ENCODE measurements at places on chromosomes 6 and 20.
A peak's percentile ranks its signal among the peaks of the same experiment; 100 is the strongest.

GRCh38 chr6:164124473-164124872 lies 710.0 kb downstream of the QKI start:
- no peak for DNase-seq

- no peak for DNase-seq
These were observed 18.4 kb upstream of the FLRT3 start for GRCh38 chr20:14355791-14356190.

- no peak for DNase-seq
These were observed 279.7 kb downstream of the ZFAND3 start for GRCh38 chr6:38099221-38099620.

GRCh38 chr20:18314786-18315406 lies 26.6 kb downstream of the ZNF133 start:
- peak; percentile 1 for DNase-seq

- DNase-seq: no peak
These were observed 36.8 kb downstream of the C6orf15 start for GRCh38 chr6:31075528-31075927.

DNA sequence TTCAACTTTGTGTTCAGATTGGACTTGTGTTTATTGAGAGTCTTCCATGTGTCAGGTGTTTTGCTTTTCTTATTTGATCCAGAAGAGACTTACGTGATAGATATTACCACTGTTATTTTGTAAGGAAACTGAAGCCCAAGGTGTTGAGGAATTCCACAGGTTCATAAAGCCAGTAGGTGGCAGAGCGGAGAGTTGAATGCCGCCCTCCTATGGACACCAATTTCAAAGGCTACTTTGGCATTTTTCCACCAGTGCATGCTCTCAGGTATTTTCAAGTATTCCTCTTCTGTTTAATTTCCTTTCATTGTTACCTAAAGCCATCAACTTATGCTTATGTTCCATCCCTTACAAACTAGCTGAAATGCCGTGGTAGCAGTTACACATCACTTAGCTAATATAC lies 14.0 kb upstream of the COL10A1 start:
- no peak for DNase-seq

DNA sequence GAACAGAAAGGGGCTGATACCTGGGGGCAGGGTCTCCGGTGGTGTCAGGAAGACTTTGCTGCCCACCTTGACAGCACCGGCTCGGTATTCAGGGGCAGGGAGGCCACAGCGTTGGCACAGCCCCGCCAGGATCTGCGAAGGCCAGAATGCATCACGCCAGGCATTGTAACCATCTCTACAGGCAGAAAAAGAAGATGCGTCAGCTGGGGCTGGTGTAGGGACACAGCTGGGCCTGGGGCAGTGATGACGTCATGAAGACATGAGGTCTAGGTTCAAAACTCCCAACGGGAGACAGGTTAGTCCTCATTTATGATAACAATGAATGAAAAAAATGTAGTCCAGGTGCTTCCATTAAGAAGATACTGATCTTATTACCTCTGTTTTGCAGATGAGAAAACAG lies 22.0 kb downstream of the ERGIC3 start:
- DNase-seq: no peak

DNA sequence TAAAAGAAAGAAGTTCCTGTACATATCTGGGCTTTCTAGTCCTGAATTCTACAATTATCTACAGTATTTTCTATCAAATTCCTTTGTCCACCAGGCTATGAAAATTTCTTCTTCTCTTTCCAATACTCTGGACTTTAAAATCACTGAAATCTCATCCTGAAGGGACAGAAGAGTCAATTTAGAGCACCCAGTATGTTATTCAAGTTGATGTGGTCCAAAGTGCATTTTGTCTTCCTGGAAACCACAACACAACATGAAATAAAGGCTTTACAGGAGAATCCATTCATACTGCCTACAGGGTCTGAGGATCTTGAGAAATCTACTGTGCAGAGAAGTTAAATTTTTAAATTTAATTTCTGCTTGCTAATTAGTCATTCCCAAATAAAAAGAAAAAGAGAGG lies 94.9 kb upstream of the ADGRF1 start:
- no peak for DNase-seq

GRCh38 chr20:57883761-57884160 lies 173.9 kb upstream of the PMEPA1 start:
- DNase-seq: no peak

GRCh38 chr6:43193929-43194328 lies 11.9 kb downstream of the CUL9 start:
- no peak for DNase-seq

DNA sequence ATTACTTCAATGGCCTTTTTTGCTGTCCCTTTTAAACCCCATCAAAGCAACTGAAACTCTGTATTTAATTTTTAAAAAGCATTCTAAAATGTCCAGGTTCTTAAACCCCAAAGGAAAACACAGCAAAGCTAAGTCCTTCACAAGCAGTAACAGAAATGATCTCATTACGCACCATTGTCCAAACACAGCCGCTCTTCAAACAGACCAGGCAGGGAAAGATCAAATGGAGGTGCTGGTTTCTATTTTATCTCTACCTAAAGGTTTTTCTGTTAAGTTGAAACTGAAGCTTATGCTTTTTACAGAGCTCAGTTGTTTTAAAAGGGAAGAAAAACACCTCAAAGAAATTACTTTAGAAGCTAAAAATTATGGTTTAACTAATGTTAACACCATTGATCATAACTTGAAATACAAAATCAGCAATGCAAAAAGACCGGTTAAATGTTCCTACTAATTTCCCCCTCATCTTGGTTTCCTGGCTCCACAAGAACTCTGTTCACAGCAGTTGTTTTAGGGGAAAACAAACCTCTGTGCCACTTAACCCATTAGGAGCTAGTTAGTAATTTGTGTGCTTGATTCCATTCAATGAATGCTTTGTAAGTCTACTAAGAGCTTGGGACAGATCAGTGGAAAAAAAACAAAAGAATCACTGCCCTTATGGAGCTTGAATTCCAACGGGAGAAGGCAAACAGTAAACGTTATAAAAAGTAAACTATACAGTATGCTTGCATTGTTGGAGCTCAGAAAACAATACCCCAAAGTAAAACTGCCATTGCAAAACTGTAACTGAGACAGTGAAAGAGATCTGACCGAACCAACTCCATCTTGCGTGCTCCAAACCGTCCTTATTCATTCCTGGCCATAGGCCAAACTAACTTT lies 87.4 kb downstream of the CD24 start:
- no peak for DNase-seq

GRCh38 chr6:53481323-53481722 lies 63.6 kb downstream of the GCLC start:
- no peak for DNase-seq

GRCh38 chr6:139354189-139354588 lies 20.3 kb downstream of the CITED2 start:
- no peak for DNase-seq

- DNase-seq: no peak
These were observed 133.8 kb downstream of the BACH2 start for GRCh38 chr6:90162648-90163387.

DNA sequence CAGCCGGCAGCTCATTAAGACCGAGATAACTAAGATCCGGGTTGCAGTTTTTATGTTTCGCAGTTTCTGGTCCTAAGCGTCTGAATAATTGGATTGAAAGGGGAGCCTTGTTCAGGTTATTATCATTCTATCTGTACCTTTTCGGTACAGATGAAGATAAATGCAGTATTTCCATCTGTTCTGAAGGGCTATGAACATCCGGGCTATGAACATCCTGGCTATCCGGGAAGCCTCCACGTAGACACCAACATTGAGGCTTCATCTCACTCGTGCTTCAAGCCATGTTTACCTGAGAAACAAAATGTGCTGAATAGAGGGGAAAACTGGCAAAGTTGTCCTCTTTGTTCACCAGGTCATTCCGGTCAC lies 399 bp upstream of the REPS1 start:
- DNase-seq: no peak

GRCh38 chr6:5871296-5871695 lies 135.4 kb downstream of the NRN1 start:
- DNase-seq: no peak

GRCh38 chr6:98639089-98639635 lies 195.2 kb upstream of the POU3F2 start:
- DNase-seq: no peak

GRCh38 chr6:129860908-129861665 lies at the start of gene TMEM244:
TSS of gene TMEM244 (minus strand) at chr6:129861315. CDS start at chr6:129861188, 127 bp downstream.
- DNase-seq: peak; percentile 42

GRCh38 chr6:132495604-132496079 lies 17.3 kb downstream of the STX7 start:
- DNase-seq: no peak

GRCh38 chr6:67045076-67045475 lies 1338.0 kb upstream of the EYS start:
- no peak for DNase-seq

DNA sequence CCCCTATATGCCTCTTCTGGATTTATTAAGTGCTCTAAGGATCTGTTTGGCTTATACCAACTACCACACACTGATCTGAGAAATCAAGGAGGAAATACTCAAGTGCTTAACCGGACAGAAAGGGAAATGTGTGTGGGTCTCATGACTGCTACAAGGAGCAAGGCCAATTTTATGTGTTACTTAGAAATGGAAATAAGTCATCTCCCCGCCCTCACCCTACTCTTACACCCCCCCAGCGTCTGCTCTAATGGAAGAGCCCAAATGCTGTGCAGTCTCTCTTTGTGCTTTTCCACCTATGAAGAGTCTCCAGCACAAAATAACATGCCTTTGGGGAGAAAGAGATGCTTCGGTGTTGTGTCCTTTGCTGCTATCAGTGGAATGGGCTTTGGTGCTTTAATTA lies 428.8 kb upstream of the ARID1B start:
- no peak for DNase-seq

GRCh38 chr6:37507690-37508421 lies 8.2 kb upstream of the CCDC167 start:
- DNase-seq: no peak

GRCh38 chr6:106180208-106180607 lies 94.1 kb downstream of the PRDM1 start:
- no peak for DNase-seq

GRCh38 chr6:159676890-159677505 lies 16.0 kb downstream of the SOD2 start:
- DNase-seq: no peak

DNA sequence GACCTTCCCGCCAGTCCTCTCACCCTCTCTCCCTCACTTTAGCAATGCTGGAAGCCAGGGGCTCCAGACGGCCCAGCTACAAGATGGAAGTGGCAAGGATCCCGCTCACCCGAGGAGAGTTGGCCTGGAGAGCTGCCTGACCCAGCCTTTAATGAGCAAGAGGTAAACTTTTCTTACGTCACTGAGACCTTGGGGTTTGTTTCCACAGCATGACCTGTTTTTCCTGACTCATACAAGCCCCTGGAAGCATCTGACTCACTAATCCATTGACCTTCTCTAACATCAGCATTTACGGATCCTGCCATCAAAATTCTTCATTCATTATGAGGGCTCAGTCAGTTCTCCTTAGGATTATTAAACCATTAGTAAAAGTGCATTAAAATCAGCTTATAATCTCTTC lies 120.4 kb downstream of the MYLK4 start:
- DNase-seq: peak; percentile 76
